ENCODE measurements at places on chromosomes 2 and 18.

DNA sequence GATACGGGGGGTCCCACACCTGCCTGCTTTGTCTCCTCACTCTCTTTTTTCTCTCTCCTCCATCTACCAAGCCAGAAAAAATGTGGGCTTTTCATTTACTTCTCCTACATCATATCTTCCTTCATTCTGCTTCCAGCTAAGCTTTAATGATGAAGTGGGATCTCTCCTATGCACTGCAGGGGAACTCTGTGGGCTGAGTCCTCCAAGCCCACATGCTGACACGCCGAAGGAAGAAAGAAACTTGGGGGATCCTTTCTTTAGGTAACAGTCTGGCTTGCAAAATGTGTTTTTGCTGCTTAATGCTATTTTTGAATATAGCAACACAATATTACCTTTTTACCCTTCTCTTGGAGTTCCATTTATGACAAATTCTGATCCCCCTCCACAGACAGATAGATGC, 33.6 kb upstream of the YWHAQ start:
- H3K36me3 ChIP-seq: no peaks in the 10 kb centered on the region
- no peak overlapping the region for H3K4me3 ChIP-seq
- H3K27ac ChIP-seq: no peak overlapping the region
- DNase-seq: no peak
- H3K4me1 ChIP-seq: no peaks in the 10 kb centered on the region
- no peaks in the 10 kb centered on the region for H3K27me3 ChIP-seq

GRCh38 chr2:46915281-46915810, at the start of gene MCFD2:
TSS of gene MCFD2 (minus strand) at chr2:46915806. CDS start at chr2:46909171, 6,635 bp downstream.
- H3K4me1 ChIP-seq: peaks cover 54% of the 10 kb centered on the region
- H3K4me3 ChIP-seq: peak within 1 kb of the TSS; percentile 98
- peak within 1 kb of the TSS; percentile 86 for H3K27ac ChIP-seq
- H3K36me3 ChIP-seq: peaks cover 9% of the 10 kb centered on the region
- no peaks in the 10 kb centered on the region for H3K27me3 ChIP-seq

- no peak overlapping the region for H3K4me3 ChIP-seq
- no peaks in the 10 kb centered on the region for H3K36me3 ChIP-seq
- H3K4me1 ChIP-seq: peaks cover 28% of the 10 kb centered on the region
- H3K27ac ChIP-seq: peak overlapping the region; percentile 15
These were observed 65.7 kb downstream of the SPRED2 start for GRCh38 chr2:65366595-65367125.

GRCh38 chr18:78601349-78601748, 378.3 kb upstream of the SALL3 start:
- no peaks in the 10 kb centered on the region for H3K27me3 ChIP-seq
- DNase-seq: no peak
- no peaks in the 10 kb centered on the region for H3K36me3 ChIP-seq
- H3K27ac ChIP-seq: no peak overlapping the region
- no peak overlapping the region for H3K4me3 ChIP-seq

GRCh38 chr18:4524096-4524495, 69.0 kb upstream of the DLGAP1 start:
- H3K27ac ChIP-seq: no peak overlapping the region
- H3K4me3 ChIP-seq: no peak overlapping the region
- no peak for DNase-seq
- H3K27me3 ChIP-seq: no peaks in the 10 kb centered on the region
- no peaks in the 10 kb centered on the region for H3K36me3 ChIP-seq
- H3K4me1 ChIP-seq: no peaks in the 10 kb centered on the region

DNA sequence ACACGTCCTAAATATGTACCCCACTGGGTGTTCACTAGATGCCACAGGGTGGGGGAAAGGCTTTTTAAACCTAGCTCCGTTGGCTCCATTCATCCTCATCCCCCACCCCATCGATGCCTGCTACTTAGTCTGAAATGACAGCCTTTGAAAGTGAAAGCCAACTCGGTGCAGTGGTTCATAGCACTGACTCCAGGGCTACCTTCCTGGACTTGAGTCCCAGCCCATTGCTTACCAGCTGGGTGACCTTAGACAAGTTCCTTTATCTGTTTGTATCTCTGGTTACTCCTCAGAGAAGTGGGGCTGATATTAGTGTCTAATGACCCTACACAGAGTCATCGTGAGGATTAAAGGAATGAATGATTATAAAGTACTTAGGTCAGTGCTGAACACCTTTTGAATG, 24.4 kb downstream of the EHD3 start:
- no peak for DNase-seq
- no peak overlapping the region for H3K27ac ChIP-seq
- H3K36me3 ChIP-seq: no peaks in the 10 kb centered on the region

DNA sequence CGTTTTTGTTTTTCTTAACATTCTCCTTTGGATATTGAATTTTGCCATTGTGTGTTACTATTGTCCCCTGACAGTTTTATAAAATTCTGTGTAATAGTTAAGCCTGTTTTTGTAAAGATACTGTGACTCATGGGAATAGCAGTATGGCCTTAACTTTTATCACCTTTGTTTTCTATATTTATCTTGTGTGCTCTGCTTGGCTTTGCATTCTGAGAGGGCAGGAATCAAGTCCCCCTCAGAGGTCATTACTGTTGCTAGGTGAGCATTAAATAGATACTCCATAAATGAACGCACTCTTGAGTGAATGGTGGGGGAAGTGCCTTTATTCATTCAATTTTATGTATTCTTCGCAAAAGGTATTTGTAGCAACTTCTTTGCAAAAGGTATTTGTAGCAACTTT, 160.0 kb downstream of the PHLPP1 start:
- no peak overlapping the region for H3K27ac ChIP-seq
- peaks cover 4% of the 10 kb centered on the region for H3K4me1 ChIP-seq
- no peaks in the 10 kb centered on the region for H3K27me3 ChIP-seq
- H3K36me3 ChIP-seq: no peaks in the 10 kb centered on the region
- no peak overlapping the region for H3K4me3 ChIP-seq
- DNase-seq: no peak

DNA sequence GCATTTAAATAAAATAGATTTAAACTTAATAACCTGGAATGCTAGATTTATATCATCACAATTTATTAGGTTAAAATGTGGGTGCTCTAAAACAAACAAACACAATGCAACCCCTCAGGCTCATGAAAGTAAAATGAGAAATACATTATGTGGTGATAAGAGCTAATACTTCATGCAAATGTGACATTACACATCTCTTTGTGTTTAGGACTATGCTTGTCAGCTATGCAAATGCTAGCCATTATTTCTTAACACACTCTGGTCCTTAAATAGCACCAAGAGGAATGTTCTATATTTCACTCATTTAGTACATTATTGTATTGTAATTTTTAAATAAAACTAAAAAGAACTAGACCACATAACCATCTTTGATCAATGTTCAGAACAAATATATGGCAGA, 627.6 kb downstream of the DPP10 start:
- no peaks in the 10 kb centered on the region for H3K4me1 ChIP-seq
- DNase-seq: no peak
- no peak overlapping the region for H3K27ac ChIP-seq
- H3K36me3 ChIP-seq: no peaks in the 10 kb centered on the region
- H3K27me3 ChIP-seq: no peaks in the 10 kb centered on the region
- no peak overlapping the region for H3K4me3 ChIP-seq

GRCh38 chr2:18971069-18971378, 381.7 kb upstream of the NT5C1B start:
- H3K4me3 ChIP-seq: no peak overlapping the region
- H3K4me1 ChIP-seq: no peaks in the 10 kb centered on the region
- no peaks in the 10 kb centered on the region for H3K27me3 ChIP-seq
- DNase-seq: no peak
- no peak overlapping the region for H3K27ac ChIP-seq
- H3K36me3 ChIP-seq: no peaks in the 10 kb centered on the region

DNA sequence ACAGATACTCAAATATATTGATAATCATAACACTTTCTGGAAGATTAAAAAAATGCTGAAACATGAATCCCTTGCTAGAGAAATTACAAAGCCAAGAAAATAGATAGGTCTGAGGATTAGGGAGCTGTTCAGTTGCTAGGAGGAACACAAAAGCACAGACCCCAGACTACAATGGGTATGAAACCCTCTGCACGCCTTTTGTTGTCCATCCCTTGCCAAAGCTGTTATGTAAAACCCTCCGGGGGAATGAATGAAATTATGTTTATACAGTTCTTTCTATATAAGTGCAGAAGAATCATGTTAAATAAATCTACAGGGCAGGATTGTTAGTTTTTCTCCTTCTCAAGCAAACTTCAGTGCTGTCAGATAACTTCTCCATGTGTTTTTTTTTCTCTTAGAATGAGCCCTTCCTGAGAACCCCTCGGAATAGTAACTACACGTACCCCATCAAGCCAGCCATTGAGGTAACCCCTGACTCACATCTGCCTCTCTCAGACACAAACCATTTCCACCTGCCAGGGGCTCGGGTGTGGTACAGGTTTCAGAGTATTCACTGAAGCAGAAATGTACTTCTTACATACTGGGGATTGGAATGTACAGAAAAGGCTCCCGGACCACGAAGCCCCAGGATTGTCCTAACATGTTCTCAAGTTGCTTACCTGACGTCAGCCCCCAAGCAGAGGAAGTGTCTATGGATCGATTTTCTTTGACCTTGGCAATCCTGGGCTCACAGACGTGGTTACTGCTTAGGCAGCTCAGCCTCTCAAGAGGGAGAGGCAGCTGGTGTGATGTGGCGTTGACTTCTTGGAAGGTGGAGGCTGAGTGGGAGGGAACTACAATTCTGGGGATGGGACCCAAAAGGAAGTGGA, 118.0 kb downstream of the PLB1 start:
- no peak overlapping the region for H3K4me3 ChIP-seq
- H3K4me1 ChIP-seq: peaks cover 50% of the 10 kb centered on the region
- no peak for DNase-seq

DNA sequence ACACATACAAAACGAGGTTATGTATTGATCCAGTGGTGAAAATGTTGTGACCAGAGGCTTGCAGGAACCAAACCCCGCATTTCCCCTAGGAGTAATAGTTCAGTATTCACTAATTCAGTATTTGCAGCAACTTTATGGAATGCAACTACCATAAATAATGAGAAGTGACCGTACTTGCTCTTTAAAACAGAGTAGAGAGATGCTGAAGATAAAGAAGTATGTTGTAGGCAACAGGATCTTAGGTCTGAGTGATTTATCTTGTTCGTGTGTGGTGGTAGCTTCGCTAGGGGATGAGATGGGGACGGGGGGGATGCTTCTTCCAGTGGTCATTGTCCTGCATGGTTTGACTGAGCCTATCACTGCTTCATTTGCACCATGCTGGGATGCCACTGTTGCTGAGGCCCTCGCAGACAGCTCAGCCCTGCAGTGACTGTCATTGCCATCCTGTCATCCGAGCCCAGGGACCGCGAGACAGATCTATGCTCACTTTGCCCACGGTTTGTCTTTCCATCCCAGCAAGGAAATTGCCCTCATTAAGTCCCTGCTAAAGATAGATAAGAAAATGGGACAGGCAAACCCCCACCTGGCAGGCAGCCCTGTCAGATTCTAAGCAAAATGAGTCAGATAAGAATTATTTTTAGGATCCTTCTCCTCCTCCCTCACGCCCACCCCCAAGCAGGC, 181.3 kb downstream of the CTIF start:
- no peaks in the 10 kb centered on the region for H3K27me3 ChIP-seq
- H3K4me1 ChIP-seq: peaks cover 2% of the 10 kb centered on the region
- H3K27ac ChIP-seq: no peak overlapping the region
- no peaks in the 10 kb centered on the region for H3K36me3 ChIP-seq

GRCh38 chr2:96913398-96914202, 43.7 kb upstream of the SEMA4C start:
- DNase-seq: no peak
- H3K4me3 ChIP-seq: no peak overlapping the region
- peak overlapping the region; percentile 53 for H3K27ac ChIP-seq

DNA sequence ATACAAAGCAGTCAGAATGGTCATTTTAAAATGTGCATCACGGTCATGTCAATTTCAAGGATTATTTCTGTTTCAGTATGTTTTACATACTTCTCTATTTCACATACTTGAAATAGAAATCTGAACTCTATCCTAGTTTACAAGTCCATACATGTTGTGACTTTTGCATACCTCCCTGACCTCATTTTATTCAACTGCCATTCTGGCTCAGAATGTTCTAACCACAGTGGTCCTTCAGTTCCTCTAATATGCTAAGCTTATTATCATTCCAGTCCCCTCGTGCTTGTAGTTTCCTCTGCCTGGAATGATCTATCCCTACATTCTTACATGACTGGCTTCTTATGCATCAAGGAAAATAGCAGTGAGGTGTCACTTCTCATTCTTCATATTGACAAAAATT, 295.6 kb downstream of the KIAA1328 start:
- no peaks in the 10 kb centered on the region for H3K27me3 ChIP-seq
- no peak overlapping the region for H3K27ac ChIP-seq
- H3K4me3 ChIP-seq: no peak overlapping the region
- no peaks in the 10 kb centered on the region for H3K36me3 ChIP-seq
- DNase-seq: no peak

- H3K4me3 ChIP-seq: no peak overlapping the region
- no peak for DNase-seq
- peak overlapping the region; percentile 75 for H3K27ac ChIP-seq
These were observed 141.6 kb downstream of the HDAC4 start for GRCh38 chr2:239259173-239259572.

- no peaks in the 10 kb centered on the region for H3K4me1 ChIP-seq
- no peak for DNase-seq
- H3K36me3 ChIP-seq: no peaks in the 10 kb centered on the region
- H3K4me3 ChIP-seq: no peak overlapping the region
- no peak overlapping the region for H3K27ac ChIP-seq
- H3K27me3 ChIP-seq: no peaks in the 10 kb centered on the region
These were observed 162.5 kb downstream of the RAD51AP2 start for GRCh38 chr2:17355608-17356329.

DNA sequence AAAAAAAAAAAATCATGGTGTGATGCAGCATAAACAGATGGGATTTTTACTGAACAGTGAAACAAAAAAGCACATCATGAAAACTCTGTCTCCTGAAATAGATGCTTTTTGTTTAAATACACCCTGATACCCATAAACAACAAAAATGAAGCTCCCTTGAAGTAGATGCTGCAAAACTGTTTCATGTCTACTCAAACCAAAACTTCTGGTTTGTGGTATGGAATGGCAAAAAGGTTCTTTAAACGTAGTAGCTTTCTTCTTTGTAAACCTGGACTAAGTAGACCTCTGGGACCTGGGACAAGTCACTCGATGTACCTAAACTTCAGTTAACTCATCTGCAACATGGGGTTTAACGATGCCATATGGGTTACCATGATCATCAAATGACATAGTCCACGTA, 64.4 kb upstream of the RAPH1 start:
- H3K36me3 ChIP-seq: no peaks in the 10 kb centered on the region
- no peak for DNase-seq
- no peaks in the 10 kb centered on the region for H3K27me3 ChIP-seq
- H3K4me3 ChIP-seq: no peak overlapping the region
- H3K4me1 ChIP-seq: no peaks in the 10 kb centered on the region

- H3K36me3 ChIP-seq: no peaks in the 10 kb centered on the region
- H3K27me3 ChIP-seq: no peaks in the 10 kb centered on the region
- peak within 1 kb of the TSS; percentile 50 for H3K27ac ChIP-seq
- peak within 1 kb of the TSS; percentile 57 for H3K4me3 ChIP-seq
These were observed at the start of gene MSL3B for GRCh38 chr2:233867993-233868532. TSS of gene MSL3B (minus strand) at chr2:233868386.

GRCh38 chr2:140639628-140640027, 1491.2 kb downstream of the LRP1B start:
- no peaks in the 10 kb centered on the region for H3K27me3 ChIP-seq
- no peak overlapping the region for H3K27ac ChIP-seq
- no peaks in the 10 kb centered on the region for H3K4me1 ChIP-seq
- no peak for DNase-seq
